H9 (cell line): ENCODE measurements at places on chromosomes 1 and 21. TPM values are rescaled to one million over a fixed set of nuclear protein-coding genes. Genes with fewer than 3 reads are reported as not detected.

NR1I3 gene
- total RNA-seq: not detected in 2 replicates

DNA sequence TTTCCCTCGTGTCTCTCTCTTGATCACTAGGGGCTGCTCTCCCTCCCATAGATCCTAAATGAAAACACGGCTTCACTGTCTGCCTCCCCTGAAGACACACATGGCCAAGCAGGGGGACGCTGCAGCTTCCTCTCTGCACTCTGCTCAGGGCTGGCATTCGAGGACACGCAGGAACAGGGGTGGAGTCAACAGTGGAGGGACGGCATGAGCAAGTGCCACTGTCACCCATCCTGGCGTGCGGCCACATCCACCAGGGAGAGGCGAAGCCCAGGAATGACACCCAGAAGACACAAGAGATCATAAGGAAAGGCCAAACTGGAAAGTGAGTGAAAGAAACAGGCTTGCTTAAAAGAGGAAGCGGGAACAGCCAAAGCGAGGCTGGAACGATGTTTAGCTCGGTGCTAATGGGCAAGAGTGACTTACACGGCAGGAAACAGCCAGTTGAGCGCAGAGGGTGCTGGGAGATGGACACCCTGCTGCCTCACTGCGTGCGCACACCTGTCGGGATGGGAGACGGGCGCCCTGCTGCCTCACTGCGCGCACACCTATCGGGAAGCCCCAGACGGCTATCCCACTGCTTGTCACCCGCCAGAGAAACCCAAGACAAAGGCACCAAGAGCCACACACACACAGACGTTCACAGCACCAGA is 13.6 kb upstream of the C1QTNF12 start:
- DNase-seq: no peak

GRCh38 chr1:247224822-247225221 is 31.1 kb upstream of the VN1R5 start:
- DNase-seq: no peak

DNA sequence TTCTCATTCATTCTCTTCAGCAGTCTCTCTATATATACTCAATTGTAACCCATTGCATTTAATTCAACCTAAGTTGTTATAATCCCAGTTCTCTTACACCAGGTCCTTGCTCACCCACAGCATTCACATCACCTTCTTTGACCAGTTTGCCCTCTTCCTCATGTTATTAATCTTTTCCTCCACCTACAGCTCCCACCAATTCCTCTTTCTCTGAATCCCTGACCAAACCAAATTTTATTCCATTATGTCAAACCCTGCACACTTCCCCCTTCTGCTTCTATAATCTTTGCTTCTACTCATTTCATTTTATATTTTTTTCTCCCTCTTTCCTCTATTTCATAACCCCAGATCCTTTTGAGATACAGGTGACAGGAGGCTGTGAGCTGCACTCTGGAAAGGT is 1.4 kb downstream of the CD1A start:
- no peak for DNase-seq

- DNase-seq: no peak
Observed at GRCh38 chr1:169874229-169874628, 19.5 kb downstream of the SCYL3 start.

DNA sequence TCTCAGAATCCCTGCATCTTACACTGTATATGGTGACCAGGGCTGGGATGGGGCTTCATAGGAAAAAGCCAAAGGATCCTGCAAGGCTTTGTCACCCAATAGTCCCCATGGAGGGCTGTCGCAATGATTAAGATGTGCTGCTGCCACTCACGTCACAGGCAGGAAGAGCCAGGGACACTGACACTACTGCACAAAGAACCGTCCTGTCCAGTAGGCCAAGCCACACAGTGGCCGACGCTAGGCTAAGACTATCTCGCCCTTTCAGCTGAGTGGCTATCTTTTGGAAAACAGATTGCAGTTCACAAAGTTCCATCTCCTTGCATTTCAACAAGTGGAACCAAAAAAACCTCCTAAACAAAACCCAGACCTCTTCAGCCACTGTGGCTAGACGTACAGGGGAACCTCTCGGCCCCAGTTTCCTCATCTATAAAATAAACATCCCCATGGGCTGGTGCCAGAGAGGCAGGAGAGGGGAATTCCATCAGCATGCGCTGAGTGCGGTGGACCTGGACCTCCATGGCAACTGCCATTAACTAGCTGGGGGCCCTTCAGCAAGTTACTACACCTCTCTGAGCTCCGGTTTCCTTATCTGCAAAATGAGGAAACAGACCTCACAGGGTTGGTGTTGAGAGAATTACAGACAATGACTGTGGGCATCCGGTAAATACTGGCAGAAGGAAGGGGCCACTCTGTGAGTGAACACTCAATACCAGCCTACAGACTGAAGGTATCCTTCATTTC is 8.7 kb downstream of the CAPZB start:
- DNase-seq: no peak
